Aorta (tissue), 5 donors: ENCODE measurements at places on chromosomes 7 and 10. TPM values are rescaled to one million over a fixed set of nuclear protein-coding genes. Genes with fewer than 3 reads are reported as not detected.
A peak's percentile ranks its signal among the peaks of the same experiment; 100 is the strongest.

SBDS gene
- total RNA-seq, result 242 TPM

TYSND1 gene
- 5.4 TPM for total RNA-seq

SPOCK2 gene
- 7.3 TPM for total RNA-seq

SRRT gene
- 95.5 TPM for total RNA-seq

SMO gene
- total RNA-seq, result 7.6 TPM

FKBP6 gene
- total RNA-seq, result not detected

FAM25C gene
- total RNA-seq, result not detected

VWDE gene
- 0.55 TPM for total RNA-seq

MSMB gene
- total RNA-seq, result not detected

GRCh38 chr10:116120688-116121455 is 152.1 kb downstream of the GFRA1 start:
- no peak for DNase-seq

DNA sequence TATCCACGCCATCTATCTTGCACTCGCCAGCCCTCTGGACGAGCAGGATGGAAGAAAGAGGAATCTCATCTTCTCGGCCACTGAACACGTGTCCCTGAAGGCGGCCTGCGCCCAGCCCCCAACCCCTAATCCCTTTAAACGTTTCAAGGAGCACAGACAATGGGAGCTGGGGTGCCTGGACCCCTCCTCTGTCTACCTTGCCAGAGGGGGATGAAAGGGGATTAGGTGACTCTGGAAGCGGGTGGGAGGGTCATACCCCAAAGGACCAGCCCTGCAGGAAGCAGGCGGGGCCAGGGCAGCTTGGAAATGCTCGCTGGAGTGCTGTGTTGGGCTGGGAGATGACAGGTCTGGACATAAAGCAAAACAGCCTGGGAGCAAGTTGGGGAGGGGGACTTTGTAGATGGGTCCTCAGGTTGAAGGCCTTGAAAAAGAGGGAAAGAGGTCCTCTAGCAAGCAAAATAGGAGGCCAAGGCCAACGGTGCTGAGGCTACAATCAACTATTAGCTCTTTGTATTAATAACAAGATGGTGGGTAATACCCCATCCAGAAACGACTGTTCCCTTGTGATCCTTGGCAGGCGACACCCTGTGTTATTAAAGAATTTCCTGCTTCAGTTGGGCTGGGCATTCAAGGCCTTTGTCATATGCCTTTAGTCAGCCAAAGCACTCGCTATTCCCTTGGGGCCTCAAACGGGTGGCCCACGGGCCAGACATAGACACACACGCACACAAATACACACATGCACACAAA is 126.5 kb upstream of the UNC5B start:
- DNase-seq, result peak; percentile 54

DNA sequence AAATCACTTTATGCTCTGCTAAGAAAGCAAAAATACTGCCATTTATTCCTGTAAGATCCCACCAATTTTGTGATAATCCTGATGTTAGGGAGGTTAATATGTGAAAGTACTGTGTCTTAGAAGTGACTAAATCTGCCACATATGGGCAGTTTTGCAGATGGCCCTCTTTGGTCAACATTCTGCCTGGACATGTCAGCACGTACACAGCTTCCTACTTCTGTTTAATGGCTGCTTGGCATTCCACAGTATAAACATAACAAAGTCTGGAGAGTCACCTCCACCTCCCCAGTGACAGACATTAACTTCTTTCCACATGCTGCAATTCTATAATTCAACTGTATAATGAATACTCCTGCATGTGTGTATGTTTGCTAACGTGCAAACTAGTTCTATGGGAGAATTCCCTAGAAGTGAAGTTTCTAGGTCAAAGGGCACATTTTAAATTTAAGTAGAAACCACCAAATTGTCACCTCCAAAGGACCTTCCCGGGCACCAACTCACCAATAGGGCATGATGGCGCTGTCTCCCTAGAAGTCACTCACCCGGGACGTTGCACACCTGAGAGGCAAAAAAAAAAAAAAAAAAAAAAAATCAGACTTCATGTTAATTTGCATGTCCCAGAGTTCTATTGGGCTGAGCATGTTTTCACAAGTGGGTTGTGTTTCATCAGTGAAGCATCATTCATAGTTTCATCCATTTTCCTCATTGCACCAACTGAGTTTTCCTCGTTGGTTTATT is 38.9 kb downstream of the MKI67 start:
- DNase-seq, result no peak

GRCh38 chr7:152462995-152463708 is 27.3 kb upstream of the KMT2C start:
- no peak for DNase-seq

DNA sequence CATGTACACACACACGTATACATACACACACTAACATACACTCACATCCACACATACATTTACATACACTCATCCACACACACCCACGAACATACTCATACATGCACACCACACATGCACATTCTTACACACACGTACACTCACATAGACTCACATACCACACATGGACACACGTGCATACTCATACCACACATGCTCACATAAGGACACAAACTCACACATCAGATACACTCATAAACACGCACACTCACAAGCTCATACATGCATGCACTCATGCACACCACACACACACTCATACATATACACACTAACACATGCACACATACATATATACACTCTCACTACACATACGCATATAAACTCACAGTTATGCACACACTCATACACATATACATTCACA is 1.2 kb upstream of the CALN1 start:
- DNase-seq, result no peak

DNA sequence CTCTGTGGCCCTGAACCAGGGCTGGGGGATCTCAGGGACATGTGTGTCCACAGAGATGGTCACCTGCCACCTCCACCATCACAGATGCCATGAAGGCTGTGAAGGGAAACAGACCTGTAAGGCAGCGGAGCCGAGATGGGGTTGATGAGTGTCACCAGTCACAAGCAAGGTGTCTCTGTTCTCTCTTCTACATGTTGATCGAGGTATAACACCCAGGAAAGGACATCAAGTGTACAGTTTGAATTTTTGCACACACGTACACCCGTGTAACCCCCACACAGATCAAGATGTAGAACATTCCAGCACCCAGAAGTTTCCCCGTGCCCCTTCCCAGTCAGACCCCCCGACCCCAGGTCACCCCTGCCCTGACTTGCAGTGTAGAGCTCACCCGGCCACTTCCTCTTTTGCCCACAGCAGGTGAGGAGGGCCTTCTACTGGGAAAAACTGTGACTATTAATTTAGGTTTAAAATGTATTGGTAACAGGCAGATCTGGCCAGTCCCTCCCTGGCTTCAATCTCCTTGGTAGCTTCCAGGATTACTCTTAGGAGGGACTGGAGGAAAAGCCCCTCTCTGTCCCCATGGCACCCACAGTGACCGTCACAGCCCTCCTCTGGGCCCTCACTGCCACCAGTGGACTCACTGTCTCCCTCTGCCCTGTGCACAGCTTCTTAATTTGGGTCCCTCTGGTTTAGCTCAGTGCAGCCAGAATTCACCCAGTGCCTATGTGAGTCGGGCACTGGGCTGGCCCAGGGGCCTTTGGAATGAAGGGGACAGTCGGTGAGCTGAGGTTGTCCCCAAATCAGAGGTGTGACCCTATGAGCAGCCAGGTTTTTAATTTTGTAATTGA is 108.2 kb downstream of the LHPP start:
- DNase-seq, result no peak

DNA sequence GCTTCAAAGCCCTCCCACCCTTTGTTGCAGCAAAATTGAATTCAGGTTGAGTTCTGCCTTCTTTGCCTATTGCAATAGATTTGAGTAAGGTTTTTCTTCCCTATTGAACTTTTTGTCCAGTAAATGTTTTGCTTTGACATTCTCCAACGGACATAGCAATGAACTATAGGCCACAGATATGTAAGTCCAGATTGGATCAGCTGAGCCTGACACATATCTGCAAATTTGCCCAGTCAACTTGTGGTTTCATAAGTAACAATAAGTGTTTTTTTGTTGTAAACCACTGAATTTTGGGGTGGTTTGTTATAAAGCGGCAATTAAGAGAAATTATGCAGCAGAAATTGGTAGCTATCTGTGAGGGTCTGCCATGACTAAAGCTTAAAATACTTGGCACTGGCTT is 332.1 kb upstream of the SORCS1 start:
- no peak for DNase-seq

DNA sequence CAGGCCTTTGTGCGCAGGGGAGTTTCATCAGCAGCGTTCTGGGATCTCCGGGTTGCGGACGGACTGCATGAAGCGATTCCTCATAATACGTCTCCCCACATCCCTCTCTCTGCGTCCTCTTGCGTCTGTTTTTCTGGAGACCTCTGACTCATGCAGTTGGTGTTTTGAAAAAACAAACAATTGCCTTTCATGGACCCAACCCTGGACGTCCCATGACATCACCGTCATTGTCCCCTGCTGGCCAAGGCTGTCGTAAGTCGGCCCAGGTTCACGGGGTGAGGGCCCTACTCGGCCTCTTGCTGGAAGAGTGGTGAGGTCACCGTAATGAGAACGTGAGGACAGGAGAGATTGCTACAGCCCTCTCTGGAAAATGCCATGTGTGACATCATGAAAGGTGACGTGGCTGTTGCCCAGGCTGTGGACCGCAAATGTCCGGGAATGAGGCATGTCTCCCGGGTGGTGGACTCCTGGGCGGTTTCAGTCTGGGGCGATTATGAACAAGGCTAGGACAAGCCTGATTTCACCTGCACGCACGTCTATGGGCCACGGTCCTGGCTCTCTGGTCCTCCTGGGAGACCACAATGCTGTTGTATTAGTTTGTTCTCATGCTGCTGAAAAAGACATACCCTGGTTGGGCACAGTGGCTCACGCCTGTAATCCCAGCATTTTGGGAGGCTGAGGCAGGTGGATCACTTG is 9.8 kb upstream of the MAFK start:
- no peak for DNase-seq

GRCh38 chr10:70348228-70348850 is 34.1 kb downstream of the LRRC20 start:
- peak; percentile 41 for DNase-seq

GRCh38 chr7:65744406-65744805 is 128.5 kb upstream of the VKORC1L1 start:
- no peak for DNase-seq

- DNase-seq, result peak; percentile 74
Measured at GRCh38 chr7:135169141-135169963, 1.2 kb downstream of the CYREN start.

GRCh38 chr7:134073276-134073675 is 53.9 kb upstream of the LRGUK start:
- DNase-seq, result no peak

- DNase-seq, result no peak
Measured at GRCh38 chr10:132693676-132694075, 92.3 kb downstream of the NKX6-2 start.

DNA sequence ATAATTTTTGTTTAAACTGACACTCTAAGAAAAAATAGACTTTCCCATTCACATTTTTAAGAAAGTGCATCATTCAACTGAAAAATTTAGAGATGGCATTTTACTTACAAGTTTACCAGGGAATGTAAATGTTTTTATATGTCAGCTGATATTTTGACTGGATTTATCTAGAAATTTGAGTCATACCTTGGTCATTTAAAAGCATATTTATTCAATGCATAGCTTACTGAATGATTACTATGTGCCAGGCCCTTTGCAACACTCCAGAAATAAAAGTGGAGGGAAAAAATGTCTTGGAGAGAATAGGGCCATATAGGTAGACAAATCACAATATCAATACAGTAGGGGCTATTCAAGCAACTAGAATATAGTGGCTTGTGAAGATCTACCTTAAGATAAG is 98.4 kb upstream of the FAM3C start:
- no peak for DNase-seq
